ENCODE measurements at places on chromosomes 4 and X. TPM values are rescaled to one million over a fixed set of nuclear protein-coding genes. Genes with fewer than 3 reads are reported as not detected.
A peak's percentile ranks its signal among the peaks of the same experiment; 100 is the strongest.

DNA sequence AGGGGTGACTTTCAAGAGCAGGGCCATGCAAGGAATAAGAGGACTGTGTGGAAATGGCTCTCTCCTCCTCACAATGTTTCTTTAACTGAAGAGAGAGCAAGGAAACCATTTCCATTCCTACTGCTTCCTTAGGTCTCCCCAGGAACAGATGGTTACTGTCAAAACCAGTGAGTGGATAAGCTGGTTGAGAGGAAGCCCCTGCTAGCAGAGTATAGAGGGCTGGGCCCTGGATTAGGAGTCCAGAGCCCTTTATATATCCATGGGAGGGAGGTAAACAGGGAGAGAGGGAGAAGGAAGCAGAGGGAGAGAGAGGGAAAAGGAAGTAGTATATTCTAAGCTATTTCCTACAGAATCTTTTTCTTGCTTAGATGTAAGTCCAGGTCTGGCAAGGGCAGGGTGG lies 43.8 kb upstream of the LAS1L start:
- no peak overlapping the region for H3K4me3 ChIP-seq
- no peak overlapping the region for H3K27ac ChIP-seq
- no peak for DNase-seq
- no peaks in the 10 kb centered on the region for H3K4me1 ChIP-seq
- H3K27me3 ChIP-seq, result peaks cover 6% of the 10 kb centered on the region
- H3K36me3 ChIP-seq, result no peaks in the 10 kb centered on the region

DNA sequence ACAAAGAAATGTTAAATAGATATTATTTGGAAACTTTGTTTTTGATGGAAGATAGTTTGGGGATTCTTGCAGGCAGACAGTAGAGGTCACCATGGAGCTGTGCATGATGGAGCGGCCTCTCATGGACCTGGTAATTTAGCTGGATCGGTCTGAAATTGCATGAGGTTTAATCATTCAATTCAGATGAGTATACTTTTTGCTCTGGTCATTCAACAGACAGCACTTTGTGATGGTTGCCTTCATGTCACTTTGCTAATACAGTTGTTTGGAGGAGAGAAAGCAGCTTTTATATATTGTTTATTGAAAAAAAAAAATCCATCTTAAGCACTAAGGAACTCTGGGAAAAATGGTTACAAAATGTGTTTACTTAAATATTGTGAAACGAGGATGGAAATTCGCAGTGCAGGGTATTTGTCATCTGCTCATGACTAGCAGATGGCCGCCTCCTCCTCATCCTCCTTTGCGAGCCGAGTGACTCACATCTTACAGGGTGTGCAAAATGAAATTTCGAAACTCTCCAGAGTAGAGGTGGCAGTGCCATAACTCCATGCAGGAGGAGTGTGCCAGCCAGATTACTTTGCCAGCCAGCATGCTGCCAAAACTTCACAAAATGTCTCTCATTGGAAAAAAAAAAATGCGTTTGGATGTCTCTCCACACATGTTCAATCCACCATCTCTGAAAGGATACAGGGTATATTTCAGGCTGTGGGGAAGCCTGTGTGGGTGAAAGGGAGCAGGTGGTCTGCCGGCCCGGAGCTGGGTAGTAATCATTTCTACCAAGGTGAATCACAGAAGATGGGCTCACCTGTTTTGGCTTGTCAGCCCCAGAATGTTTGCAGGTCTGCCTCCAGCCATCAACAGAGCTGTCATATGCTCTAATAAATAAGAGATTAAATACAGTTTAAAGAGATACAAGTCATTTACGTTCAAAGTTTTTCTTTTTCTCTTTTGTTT lies 314.9 kb upstream of the DIPK2B start:
- DNase-seq, result peak; percentile 92
- H3K27me3 ChIP-seq, result peaks cover 2% of the 10 kb centered on the region
- H3K4me3 ChIP-seq, result peak overlapping the region; percentile 23
- no peaks in the 10 kb centered on the region for H3K36me3 ChIP-seq

DNA sequence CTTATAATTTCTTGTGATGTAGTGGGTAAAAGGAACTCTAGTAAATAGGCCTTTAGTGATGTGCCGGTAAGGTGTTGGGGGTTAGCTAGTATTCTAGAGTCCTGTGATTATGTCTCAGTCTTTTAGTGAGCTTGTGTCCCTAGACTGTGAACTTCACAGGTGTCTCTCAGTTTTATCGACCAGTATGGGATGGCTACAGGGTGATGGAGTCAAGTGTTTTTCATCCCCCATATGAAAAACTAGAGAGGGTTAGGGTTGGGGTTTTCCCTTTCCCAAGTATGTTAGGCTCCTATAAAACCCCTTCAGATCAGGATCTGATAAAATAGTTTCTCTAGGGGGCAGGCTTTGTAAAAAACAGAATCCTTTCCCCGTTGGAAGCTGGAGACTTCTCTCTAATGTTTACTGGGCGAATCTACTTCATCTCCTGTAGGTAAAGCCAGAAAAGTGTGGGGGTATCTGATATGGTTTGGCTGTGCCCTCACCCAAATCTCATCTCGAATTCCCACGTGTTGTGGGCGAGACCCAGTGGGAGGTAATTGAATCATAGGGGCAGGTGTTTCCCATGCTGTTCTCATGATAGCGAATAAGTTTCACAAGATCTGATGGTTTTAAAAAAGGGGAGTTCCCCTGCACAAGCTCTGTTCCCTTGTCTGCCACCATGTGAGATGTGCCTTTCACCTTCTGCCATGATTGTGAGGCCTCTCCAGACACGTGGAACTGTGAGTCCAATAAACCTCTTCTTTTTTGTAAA lies 120.8 kb downstream of the DTHD1 start:
- no peaks in the 10 kb centered on the region for H3K4me1 ChIP-seq
- H3K36me3 ChIP-seq, result no peaks in the 10 kb centered on the region
- no peak for DNase-seq
- H3K27ac ChIP-seq, result no peak overlapping the region
- H3K4me3 ChIP-seq, result no peak overlapping the region

DNA sequence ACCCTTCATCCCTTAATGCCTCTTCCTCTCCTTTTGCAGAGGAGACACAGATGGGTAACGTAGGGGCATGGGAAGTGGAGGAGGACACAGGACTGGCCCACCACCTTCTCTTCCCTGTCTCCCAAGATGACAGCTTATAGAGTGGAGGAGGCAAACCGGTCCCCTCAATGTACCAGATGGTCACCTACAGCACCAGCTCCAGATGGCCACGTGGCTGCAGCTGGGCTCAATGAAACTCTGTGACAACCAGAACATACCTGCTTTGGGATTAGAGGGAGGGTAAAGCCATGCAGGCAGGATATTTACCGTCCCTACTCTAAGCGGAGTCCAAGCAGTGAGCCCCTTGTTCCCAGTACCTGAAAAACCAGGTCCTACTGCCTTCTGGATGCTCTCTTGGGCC lies 7.5 kb upstream of the KLHL15 start:
- H3K36me3 ChIP-seq, result no peaks in the 10 kb centered on the region
- no peaks in the 10 kb centered on the region for H3K4me1 ChIP-seq
- H3K27me3 ChIP-seq, result peaks cover 9% of the 10 kb centered on the region
- no peak overlapping the region for H3K27ac ChIP-seq

DNA sequence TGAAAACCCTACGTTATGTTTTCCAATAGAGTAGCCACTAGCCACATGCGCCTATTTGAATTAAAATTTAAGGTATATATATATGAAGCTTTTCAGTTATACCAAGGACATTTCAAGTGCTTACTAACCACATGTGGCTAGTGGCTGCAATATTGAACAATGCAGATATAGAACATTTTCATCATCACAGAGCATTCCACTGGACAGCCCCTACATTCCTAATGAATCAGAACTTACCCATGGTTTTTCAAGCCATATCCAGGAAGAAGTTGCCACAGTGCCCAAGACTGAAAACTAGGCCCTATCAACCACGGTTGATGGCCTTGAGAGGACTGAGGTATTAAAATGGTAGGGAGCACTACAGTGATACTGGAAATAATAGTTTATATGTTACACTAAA lies 29.7 kb downstream of the NEK1 start:
- H3K36me3 ChIP-seq, result 0 out of 2 replicates have a peak, but pooled peaks cover 2% of the 10 kb centered on the region
- no peak overlapping the region for H3K4me3 ChIP-seq
- DNase-seq, result peak; percentile 60
- H3K27me3 ChIP-seq, result no peaks in the 10 kb centered on the region

GRCh38 chr4:70680934-70681333 lies 7.4 kb upstream of the UTP3 start:
- H3K27me3 ChIP-seq, result no peaks in the 10 kb centered on the region
- DNase-seq, result no peak
- no peaks in the 10 kb centered on the region for H3K36me3 ChIP-seq
- H3K27ac ChIP-seq, result no peak overlapping the region

GASK1B gene
- total RNA-seq, result 6.7 TPM
